Colonic mucosa (tissue), 4 donors: ENCODE measurements at places on chromosomes 5 and 9. TPM values are rescaled to one million over a fixed set of nuclear protein-coding genes. Genes with fewer than 3 reads are reported as not detected.

Gene SLC45A2
- 0.32 TPM for total RNA-seq

GRCh38 chr5:164610374-164610773, 1105.0 kb downstream of the MAT2B start:
- no peaks in the 10 kb centered on the region for H3K27me3 ChIP-seq
- H3K4me1 ChIP-seq, result no peaks in the 10 kb centered on the region
- no peak for DNase-seq
- no peaks in the 10 kb centered on the region for H3K36me3 ChIP-seq
- H3K27ac ChIP-seq, result no peak overlapping the region

Gene SV2C
- total RNA-seq, result 0.20 TPM

- H3K4me1 ChIP-seq, result no peaks in the 10 kb centered on the region
- no peak overlapping the region for H3K4me3 ChIP-seq
- no peaks in the 10 kb centered on the region for H3K36me3 ChIP-seq
- H3K27ac ChIP-seq, result no peak overlapping the region
- H3K27me3 ChIP-seq, result no peaks in the 10 kb centered on the region
These were observed 123.8 kb upstream of the PHYKPL start for GRCh38 chr5:178356431-178356872.

DNA sequence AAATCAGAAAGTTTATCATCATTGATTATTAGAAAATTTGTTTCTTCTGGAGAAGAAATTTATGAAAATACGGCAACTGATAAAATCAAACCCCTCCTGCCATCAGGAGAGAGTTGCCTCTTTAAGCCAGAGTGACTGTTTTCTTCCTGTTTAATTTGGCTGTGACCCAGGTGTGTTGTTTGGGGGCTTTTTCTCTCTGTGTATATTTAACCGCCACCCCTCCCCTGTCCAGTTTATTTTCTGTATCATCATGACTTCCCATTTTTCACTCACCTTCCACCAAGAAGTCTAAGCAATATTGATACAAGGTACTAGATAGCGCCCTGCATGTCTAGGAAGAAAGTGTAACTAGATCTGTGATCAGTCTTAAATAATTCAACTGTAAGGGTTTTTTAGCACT, 50.1 kb downstream of the FAM78A start:
- no peak overlapping the region for H3K27ac ChIP-seq
- no peaks in the 10 kb centered on the region for H3K36me3 ChIP-seq
- no peaks in the 10 kb centered on the region for H3K27me3 ChIP-seq
- no peak for DNase-seq
- H3K4me1 ChIP-seq, result no peaks in the 10 kb centered on the region
- H3K4me3 ChIP-seq, result no peak overlapping the region

GRCh38 chr9:78606001-78606379, 309.1 kb downstream of the PSAT1 start:
- no peaks in the 10 kb centered on the region for H3K36me3 ChIP-seq
- no peak for DNase-seq
- H3K4me1 ChIP-seq, result no peaks in the 10 kb centered on the region
- H3K27me3 ChIP-seq, result no peaks in the 10 kb centered on the region
- H3K4me3 ChIP-seq, result no peak overlapping the region

- no peak for DNase-seq
- no peaks in the 10 kb centered on the region for H3K4me1 ChIP-seq
- H3K27ac ChIP-seq, result peak within 1 kb of the TSS; percentile 83
- peak within 1 kb of the TSS; percentile 35 for H3K4me3 ChIP-seq
- no peaks in the 10 kb centered on the region for H3K27me3 ChIP-seq
These were observed at the start of gene LCP2 for GRCh38 chr5:170297589-170298462. LCP2 (minus strand) TSS chr5:170297777; CDS start chr5:170297611, 166 bp downstream.
